Cardiac septum (tissue), 1 donor: ENCODE measurements at places on chromosomes 3 and 15. TPM values are rescaled to one million over a fixed set of nuclear protein-coding genes. Genes with fewer than 3 reads are reported as not detected.

- no peak for DNase-seq
Measured at GRCh38 chr3:191192941-191193340, 6.1 kb upstream of the OSTN start.

DNA sequence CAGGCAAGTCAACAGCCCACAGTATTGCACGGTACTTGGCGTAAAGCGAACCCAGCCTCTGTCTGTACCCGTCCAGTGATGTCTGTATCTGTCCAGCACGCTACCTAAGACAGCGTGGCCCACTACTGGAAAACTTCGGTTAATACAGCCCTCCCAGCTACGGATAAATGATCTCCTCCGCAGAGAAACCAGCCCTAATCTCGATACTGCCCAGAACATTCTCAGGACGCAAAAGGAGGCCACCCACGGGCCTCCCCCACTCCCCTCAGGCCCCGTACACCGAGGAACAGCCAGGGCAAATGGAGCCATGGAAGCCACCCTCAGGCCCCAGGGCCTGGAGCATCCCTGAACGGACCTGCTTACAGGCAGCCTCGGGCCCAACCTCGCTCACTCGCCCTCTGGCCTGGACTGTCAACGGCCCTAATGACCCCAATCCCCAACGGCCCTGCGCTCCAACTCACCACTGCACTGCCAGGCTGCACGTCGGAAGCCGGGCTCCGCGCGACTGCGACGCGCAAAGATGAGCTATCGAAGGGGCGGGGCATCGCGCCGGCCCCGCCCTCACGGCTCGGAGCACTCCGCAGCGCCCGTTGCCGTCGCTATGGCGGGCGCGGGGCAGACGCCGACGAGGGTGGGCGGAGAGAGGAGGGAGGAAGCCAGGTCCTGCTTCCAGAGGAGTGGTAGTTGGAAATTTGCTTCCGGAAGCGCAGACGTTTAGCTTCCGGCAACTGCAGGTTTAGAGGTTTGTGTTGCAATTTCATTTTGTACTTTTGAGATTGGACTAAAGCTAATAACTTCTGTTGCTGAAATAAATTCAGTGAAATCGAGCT, at the start of gene SKIC8:
Gene SKIC8 (minus strand): TSS at position 509 of the 830 bp plus-strand sequence. CDS start 3,923 bp downstream, outside the sequence.
- DNase-seq, result peak; percentile 96

DNA sequence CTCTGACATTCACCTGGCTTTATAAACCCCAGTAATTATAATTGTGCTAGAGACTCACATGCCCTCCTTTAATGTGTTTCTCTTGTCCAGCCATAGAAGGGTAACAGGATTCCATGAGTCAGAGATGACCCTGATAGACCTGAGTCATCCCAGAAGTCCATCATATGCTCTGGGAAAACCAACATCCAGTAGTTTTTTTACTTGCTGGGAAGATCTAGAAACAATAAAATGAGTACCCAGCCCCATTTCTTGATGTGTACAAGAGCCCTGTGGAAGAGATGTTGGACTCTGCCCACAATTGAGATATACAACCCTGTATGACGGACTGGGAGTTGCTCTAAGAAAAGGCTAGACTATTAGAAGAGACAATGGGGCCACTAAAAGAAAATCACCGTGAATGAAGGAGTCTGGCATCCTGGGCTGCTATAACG, 22.4 kb upstream of the THUMPD3 start:
- DNase-seq, result no peak

GRCh38 chr15:31740203-31740602, 290.1 kb upstream of the CHRNA7 start:
- no peak for DNase-seq

DNA sequence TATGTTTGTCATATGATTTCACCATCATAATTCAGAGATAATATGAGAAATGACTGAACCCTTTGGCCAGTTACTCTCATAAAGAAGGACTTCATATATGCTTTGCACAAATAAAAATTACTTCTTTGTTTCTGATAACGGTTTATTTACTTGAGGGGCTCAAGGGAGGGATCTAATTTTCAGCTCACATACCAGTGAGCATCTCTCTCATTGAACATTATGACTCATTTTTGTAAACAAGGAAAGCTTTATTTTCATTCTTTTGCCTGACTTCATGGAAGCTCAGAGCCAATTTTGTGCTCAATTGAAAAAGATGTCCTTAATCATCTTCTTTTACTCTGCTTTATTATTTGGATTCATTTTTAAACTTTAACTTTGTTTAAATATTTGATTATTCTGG, 5.8 kb downstream of the NLGN1 start:
- DNase-seq, result no peak

GRCh38 chr3:150371741-150372254, 36.3 kb upstream of the TSC22D2 start:
- no peak for DNase-seq

DNA sequence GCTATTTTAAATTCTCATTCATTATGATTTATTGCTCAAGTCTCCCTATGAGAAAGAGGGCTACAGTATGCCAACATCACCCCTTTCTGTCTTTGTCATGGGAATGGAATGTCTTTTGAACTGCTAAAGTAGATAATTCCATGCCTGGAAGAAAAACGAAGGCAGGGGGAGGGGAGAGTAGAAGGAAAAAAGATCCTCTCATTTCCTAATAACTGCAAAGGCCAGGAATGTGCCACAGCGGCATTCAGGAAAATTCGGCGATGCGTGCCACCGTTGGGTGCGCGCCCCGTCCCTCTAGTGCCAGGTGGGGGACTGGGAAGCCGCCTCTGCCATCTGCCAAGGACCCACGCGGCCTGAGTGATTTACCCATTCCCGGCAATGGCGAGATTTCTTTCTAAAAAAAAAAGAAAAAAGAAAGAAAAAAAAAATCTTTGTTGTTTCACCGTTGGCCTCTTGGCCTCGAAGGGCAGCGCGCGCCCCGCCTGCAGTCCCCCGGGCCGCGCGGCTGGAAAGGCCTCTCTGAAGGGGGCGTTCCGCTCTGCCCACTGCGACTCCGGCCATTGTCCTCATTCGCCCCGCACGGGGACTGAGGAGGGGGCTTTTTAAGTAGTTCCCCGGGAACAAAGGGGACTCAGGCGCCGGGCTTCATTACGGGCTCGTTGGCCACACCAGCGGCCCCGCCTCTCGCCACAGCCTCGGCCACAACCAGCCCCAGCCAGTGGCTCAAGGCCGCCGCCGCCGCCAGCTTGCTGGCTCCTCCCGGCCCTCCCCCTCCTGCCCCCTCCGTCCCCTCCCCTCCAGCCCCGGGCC, 54.5 kb downstream of the CPN2 start:
- DNase-seq, result peak; percentile 74

- no peak for DNase-seq
Measured at GRCh38 chr3:98778852-98779413, 15.8 kb downstream of the ST3GAL6 start.

DNA sequence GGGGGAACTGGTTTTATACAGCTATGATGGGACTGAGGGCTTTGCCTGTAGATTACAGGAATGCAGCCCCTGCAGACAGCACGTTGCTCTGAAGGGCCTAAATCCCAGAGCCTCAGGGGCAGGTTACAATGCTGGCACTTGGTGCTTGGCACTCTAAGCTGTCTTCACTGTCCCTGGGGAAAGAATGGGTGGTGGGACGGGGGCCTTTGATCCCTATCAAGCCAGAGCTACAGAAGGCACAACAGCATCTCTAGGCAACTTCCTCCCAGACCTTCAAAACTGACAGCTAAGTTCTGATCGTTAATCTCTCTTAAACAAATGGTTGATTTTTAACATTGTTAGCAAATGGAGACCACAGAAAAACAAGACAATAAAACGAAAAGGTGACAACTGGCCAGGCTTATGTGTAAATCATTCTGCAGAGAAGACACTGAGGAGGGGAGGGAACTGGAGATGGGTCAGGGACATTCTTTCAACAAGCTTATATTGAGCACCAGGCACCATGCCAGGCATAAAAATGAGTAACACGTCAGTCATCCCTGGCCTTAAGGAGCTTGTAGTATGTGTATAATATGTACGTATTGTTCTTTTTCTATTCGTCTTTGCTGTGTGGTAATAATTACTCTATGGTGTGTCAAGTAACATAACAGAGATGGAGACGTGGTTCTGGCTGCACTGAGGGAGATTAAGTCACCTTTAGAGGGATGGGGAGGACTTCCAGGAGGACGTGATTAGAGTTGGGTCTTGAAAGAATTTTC, 49.1 kb downstream of the CA12 start:
- no peak for DNase-seq

GRCh38 chr3:29183346-29184087, 97.4 kb upstream of the RBMS3 start:
- DNase-seq, result no peak

ARNT2 gene
- 4.7 TPM for total RNA-seq

DNAH12 gene
- total RNA-seq, result 0.22 TPM

GRCh38 chr3:71543371-71544016, 40.0 kb downstream of the FOXP1 start:
- no peak for DNase-seq

- no peak for DNase-seq
Measured at GRCh38 chr3:136606990-136607389, 145.2 kb downstream of the STAG1 start.

GRCh38 chr3:156812521-156813335, 13.4 kb upstream of the LEKR1 start:
- no peak for DNase-seq

DNA sequence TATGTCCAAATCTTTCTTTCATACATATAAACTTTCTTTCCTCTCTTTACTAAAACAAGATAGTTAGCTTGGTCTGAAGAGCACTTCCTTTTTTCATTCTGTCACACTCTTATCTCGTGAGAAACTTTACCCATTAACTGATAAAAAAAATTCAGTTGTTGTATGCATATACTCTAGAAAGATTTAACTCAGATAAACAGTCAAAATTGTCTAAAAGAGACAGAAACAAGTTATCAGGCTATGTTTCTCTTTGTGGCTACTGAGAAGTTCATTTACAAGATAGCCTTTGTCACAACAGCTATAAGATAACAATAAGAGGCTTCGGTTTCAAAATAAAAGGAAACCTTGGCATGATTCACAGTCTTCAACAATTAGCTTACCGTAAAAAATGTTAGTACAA, 235.7 kb upstream of the ATP10A start:
- no peak for DNase-seq

- DNase-seq, result no peak
Measured at GRCh38 chr3:66379565-66379964, 121.3 kb downstream of the LRIG1 start.

- no peak for DNase-seq
Measured at GRCh38 chr3:60775985-60776384, 475.3 kb downstream of the FHIT start.
